ENCODE measurements at places on chromosomes 12 and 14. TPM values are rescaled to one million over a fixed set of nuclear protein-coding genes. Genes with fewer than 3 reads are reported as not detected.
A peak's percentile ranks its signal among the peaks of the same experiment; 100 is the strongest.

Gene P2RX2
- total RNA-seq: 0.36 TPM

Gene PRR4
- 1.4 TPM for total RNA-seq

Gene C12orf54
- not detected for total RNA-seq

Gene KRT4
- not detected for total RNA-seq

DNA sequence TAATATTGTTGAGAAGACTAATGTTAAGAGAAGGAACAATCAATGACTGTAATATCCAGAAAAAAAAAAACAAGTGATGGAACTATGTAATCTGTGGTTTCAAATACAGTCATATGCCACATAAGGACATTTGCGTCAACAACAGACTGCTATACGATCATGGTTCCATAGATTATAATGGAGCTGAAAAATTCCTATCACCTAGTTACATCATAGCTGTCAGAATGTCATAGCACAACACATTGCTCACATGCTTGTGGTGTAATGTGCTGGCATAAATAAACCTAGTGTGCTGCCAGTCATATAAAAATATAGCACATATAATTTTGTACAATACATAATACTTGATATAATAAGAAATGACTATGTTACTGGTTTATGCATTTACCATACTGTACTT is 653.5 kb downstream of the TRHDE start:
- DNase-seq: no peak
- no peaks in the 10 kb centered on the region for H3K36me3 ChIP-seq
- no peaks in the 10 kb centered on the region for H3K27me3 ChIP-seq
- H3K27ac ChIP-seq: no peak overlapping the region

- H3K27ac ChIP-seq: peak overlapping the region; percentile 96
- no peaks in the 10 kb centered on the region for H3K36me3 ChIP-seq
- no peaks in the 10 kb centered on the region for H3K27me3 ChIP-seq
- H3K4me3 ChIP-seq: no peak overlapping the region
- H3K4me1 ChIP-seq: peaks cover 98% of the 10 kb centered on the region
Measured at GRCh38 chr14:68550338-68550715, 242.5 kb downstream of the ZFP36L1 start.

- H3K4me1 ChIP-seq: peaks cover 16% of the 10 kb centered on the region
- no peak for DNase-seq
- H3K27ac ChIP-seq: peak overlapping the region; percentile 99
- no peaks in the 10 kb centered on the region for H3K27me3 ChIP-seq
- no peak overlapping the region for H3K4me3 ChIP-seq
- peaks cover 31% of the 10 kb centered on the region for H3K36me3 ChIP-seq
Measured at GRCh38 chr12:6753772-6754356, 923 bp upstream of the MLF2 start.

DNA sequence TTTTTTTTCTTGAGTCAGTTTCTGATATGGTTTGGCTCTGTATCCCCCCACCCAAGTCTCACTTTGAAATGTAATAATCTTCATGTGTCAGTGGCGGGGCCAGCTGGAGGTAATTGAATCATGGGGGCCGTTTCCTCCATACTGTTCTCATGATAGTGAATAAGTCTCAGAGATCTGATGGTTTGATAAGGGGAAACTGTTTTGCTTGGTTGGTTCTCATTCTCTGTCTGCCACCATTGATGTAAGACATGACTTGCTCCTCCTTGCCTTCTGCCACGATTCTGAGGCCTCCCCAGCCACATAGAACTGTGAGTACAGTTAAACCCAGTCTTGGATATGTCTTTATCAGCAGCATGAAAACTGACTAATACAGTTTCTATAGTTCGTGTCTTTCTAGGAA is 42.9 kb downstream of the WNK1 start:
- no peak for DNase-seq
- no peak overlapping the region for H3K27ac ChIP-seq
- H3K4me1 ChIP-seq: no peaks in the 10 kb centered on the region
- H3K36me3 ChIP-seq: no peaks in the 10 kb centered on the region
- no peak overlapping the region for H3K4me3 ChIP-seq
